ENCODE measurements at places on chromosomes 5 and 9. TPM values are rescaled to one million over a fixed set of nuclear protein-coding genes. Genes with fewer than 3 reads are reported as not detected.

The PHYHD1 gene
- polyA plus RNA-seq, result 19.8 TPM

The TAS2R1 gene
- not detected for polyA plus RNA-seq

The WNT8A gene
- polyA plus RNA-seq, result not detected

The SLC25A25 gene
- polyA plus RNA-seq, result 9.6 TPM

The PCDHGA4 gene
- 0.11 TPM for polyA plus RNA-seq

The FOXD4L6 gene
- polyA plus RNA-seq, result 0.04 TPM

The NFIB gene
- 6.6 TPM for polyA plus RNA-seq

The FAM153A gene
- polyA plus RNA-seq, result 0.29 TPM

The HRCT1 gene
- polyA plus RNA-seq, result 0.61 TPM

The HTR1A gene
- not detected for polyA plus RNA-seq

The JAKMIP2 gene
- 0.20 TPM for polyA plus RNA-seq

The CD180 gene
- 0.12 TPM for polyA plus RNA-seq

The SPATA6L gene
- 1.4 TPM for polyA plus RNA-seq

The SLC36A3 gene
- polyA plus RNA-seq, result not detected

The BTNL8 gene
- 0.06 TPM for polyA plus RNA-seq

The GABRA6 gene
- polyA plus RNA-seq, result not detected

The NIPAL4 gene
- polyA plus RNA-seq, result 5.4 TPM

The KIF20A gene
- 8.8 TPM for polyA plus RNA-seq

The UBE2QL1 gene
- 0.16 TPM for polyA plus RNA-seq

The ECM2 gene
- polyA plus RNA-seq, result 0.84 TPM

The TMCO6 gene
- polyA plus RNA-seq, result 15.7 TPM

Data from esophagus (tissue), 2 donors.